ENCODE measurements at places on chromosomes 13 and 19.

DNA sequence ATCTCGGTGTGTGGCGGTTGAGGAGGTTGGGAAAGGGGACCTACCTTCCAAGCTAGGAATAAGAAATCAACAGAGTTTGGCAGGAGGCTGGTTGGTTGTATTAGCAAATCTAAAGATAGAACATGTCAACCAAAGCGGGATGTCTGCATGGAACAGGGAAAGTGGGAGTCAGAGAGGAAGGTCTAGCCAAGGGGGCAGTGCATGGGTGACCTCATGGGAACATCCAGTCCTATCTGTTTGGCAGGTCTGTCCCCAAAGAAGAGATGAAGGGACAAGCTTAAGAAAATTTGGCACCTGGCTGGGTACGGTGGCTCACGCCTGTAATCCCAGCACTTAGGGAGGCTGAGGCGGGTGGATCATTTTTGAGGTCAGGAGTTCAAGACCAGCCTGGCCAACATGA is 118.7 kb upstream of the TSC22D1 start:
- no peak for DNase-seq

DNA sequence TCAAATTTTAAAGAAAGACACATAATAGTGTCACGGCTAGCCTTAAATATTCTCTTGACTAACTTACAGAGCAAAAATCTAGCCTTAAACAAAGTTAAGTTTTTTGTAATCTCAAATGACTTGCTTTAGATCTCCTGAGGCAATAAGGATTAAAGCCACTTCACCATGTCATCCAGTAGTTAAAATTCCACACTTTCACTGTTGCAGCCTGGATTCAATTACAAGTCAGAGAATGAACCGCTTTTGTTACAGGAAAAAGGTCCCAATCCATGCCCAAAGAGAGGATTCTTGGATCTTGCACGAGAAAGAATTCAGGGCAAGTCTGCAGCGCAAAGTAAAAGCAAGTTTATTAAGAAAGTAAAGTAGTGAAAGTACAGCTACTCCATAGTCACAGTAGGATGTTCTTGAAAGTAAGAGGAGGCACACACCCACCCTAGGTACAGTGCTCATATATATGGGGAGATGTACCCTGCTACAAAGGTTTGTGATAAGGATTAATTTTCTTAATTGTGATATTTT is 34.6 kb upstream of the CD177 start:
- no peak for DNase-seq

DNA sequence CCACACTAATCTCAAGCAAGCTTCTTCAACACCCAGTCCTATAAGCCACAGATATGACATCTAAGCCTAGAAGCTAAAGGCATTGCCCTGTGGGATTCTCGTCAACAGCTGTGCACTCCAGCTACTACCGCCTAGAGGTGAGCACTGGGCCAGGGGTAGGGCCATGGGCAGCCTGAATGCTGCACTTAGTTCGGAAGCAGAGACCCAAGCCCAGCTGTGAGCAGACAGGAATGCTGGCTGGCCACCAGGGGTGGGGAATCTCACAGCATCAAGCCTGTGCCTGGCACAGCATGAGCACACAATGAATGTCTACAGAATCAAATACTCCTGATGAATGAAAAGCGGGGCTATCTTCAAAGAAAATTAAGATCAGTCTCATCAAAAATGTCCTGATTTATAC is 167.5 kb upstream of the UBL3 start:
- DNase-seq: no peak

DNA sequence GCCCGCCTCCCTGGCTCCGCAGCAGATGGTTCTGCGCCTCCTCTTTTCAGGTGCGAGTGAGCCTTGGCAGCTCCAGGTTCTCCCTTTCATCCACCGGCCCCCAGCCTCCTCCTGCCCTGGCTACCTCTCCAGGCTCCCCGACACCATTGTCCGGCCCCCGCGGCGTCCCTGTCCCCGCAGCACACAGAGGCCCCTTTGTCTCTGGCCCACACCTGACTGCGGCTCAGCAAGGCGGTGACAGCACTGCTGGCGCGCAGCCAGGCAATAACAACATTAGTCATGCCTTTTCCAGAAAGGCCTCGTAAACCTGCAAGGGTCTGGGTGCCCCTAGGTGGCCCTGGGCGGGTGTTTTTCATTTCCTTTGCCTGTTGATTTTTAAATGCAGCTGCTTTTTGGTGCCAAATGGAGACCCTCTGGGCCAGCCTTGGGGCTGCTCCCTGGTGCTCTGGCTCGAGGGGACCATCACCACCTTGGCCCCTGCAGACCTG is 73.2 kb upstream of the MEDAG start:
- peak; percentile 19 for DNase-seq

DNA sequence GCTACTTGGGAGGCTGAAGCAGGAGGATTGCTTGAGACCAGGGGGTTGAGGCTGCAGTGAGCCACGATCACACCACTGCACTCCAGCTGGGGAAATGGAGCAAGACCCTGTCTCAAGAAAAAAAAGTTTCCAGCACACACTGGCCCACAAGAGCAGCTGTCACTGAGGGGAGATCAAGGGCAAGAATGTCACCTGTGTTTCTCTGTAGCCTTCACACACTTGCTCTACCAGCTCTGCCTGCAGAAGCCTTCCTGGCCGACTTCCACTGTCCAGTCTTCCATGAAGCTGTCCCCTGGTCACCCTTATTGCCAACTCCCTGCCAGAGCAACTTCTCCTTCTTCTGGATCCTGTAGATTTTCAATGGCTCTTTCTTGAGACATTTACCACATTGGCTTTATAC is 158.0 kb downstream of the KCTD15 start:
- no peak for DNase-seq

DNA sequence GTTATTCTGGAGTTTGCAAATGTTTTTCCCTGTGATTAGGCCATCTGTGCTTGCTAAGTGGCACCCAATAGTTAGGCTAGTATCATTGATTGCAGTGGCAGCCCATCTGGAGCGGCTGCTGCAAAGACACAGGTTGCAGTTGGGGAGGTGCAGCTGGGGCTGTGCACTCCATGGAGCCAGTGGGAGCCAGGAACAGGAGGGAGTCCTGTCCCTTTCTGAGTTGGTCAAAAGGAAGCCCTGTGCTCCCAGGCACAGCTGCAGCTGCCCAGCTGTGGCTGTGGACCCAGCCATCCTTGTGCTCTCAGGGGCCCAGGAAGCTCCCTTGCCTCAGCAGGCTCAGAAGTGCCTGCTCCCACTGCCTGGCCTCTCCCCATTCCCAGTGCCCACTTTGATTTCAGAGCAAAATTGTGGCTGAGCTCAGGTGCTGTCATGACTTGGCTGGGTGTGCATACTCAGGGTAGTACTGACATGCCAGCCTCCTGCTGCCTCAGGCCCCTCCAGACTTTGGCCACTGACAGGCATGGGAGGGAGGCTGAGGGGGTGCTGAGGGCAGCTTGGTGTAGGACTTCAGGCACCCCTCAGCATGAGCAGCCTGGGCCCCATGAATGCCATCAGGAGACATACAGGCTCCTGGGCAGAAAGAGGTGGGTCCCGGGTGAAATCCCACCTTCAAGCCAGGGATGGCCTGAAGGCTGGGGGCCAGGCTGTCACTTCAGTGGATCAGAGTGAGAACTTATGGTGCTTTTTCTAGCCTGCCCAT is 270.6 kb downstream of the PCDH20 start:
- DNase-seq: no peak

DNA sequence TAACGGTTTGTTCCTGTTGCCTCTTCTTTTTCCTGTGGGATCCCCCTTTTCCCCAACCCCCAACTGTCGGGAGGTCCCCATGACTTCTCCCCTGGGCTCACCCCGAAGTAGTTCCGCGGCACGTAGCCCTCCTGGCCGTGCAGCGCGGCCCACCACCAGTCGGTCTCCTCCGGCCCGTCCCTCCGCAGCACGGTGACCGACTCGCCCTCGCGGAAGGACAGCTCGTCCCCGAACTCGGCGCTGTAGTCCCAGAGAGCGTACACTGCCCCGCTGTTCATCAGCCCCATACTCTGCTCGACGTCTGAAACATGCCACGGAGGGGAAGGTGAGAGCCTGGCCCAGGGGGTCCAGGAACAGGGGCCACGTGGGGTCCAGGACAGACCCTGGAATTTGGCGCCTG is 12.1 kb upstream of the ERCC2 start:
- DNase-seq: no peak

DNA sequence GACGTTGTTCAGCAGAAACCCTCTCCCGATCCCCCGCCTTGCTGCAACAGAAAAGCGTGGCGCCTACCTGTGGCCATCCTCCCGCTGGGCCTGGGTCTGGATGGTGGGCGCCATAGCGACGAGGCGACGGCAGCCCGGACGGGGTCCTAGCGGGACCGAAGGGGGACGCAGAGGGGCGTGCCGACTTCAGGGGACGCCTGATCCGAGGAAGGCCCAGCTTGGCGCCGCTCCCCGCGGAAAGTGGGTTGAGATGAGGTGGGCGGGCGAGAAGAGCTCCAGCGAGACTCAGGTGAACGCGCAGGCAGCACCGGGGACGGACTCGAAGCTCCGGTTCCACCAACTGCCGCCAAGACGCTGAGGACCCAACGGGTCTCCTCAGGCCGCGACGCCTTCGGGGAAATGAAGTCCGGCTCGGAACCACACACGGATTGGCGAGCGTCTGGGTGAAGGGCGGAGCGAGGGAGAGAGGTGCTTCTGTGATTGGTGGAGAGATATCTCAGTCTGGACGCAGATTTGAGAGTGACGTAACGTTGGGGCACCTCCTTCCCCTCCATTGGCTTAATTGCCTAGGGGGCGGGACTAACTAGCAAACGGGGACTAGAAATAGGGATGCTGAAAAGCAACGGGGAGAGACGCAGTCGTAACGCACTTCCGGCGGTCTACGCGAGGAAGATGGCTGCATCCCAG is at the start of the genes MED29 and PAF1:
Gene MED29, plus strand, starts transcription at position 628 of the 687 bp plus-strand sequence. Its CDS starts 45 bp downstream, at position 673.
Gene PAF1, minus strand, starts transcription at position 356 of the 687 bp plus-strand sequence. Its CDS starts 242 bp downstream, at position 114.
- DNase-seq: peak; percentile 95

- no peak for DNase-seq
These were observed 64.4 kb upstream of the FRY start for GRCh38 chr13:31967155-31967554.

DNA sequence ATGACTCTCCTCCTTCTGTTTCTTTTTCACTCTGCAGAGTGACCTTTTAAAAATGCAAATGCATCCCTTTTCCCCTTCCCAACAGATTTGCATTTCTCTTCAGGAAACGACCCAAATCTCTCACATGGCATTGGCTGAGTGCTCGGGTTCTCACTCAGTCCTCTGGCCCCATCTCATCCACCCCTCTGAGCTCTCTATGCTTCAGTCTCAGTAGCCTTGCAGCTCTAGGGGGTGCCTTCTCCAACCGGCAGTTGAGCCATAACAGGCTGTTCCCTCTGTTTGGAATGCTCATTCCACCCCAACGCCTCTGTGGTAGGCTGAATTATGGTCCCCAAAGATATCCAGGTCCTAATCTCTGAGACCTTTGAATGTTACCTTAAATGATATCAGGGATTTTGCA is 78.2 kb downstream of the AKAP11 start:
- no peak for DNase-seq

DNA sequence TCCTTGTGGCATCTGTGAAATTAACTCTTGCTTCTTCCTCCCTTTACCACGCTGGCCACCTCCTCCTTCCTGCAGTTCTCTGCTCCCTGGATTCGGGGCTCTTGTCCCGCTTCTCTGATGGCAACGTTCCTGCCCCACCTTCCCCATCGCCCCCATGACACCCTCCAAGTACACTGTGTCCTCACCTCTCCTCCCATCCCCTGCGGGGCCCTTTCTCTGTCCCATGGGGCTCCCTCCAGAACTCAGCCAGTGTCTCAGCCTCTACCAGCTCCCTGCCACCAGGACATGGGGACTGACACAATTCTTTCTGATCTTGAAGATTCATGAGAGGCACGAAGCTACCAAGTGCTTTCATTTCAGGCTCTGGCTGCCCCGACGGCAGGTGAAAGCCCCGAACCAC is 9.1 kb downstream of the CARS2 start:
- DNase-seq: no peak

GRCh38 chr13:94419925-94420305 is 59.6 kb downstream of the DCT start:
- no peak for DNase-seq

- DNase-seq: peak; percentile 27
These were observed 55.6 kb upstream of the ALOX5AP start for GRCh38 chr13:30679483-30680330.

GRCh38 chr13:76992548-76993001 is 694 bp downstream of the CLN5 start:
- no peak for DNase-seq

- no peak for DNase-seq
These were observed 25.7 kb downstream of the CAB39L start for GRCh38 chr13:49418206-49418605.

GRCh38 chr19:17830567-17831418 is 9.5 kb upstream of the INSL3 start:
- DNase-seq: no peak

DNA sequence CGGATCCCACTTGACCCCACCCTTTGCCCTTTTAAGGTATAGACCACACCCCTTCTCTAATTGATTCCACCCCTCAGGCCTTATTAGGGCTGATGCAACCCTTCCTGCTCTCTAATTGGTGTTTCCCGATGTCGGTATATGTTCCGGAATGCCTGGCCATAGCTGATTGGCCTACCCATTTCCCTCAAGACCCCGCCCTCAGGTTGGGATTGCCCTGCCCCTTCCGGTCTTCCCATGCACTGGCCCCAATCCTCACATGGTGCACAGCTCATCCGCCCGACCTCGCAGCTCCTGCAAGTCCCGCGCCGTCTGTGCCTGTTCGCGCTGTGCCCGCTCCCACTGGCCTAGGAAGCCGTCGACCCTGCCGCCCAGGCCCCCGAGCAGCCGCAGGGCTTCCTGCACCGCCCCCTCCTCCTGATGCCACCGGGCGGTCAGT is 18.1 kb downstream of the TSKS start:
- DNase-seq: no peak

DNA sequence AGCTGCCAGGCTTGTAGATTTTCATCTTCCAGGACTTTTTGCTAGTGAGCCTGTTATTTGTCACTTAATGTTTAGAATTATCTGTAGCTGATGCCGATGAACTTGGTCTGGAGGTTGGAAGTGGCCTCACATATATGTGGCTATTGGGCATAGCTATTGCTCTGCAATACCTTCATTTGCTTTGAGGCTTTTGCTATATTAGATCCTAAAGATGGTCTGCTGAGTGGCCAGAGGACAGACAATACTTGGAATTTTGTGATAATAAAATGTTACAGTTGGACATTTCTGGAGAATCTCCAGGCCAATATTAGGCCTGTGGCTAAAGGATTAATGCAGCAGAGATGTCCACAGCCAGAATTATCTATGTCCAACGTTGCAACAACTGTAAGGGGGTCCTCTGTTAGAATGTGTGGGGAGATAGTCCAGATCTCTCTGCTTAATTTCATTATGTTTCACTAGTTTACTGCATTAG is 222.3 kb downstream of the GPC5 start:
- no peak for DNase-seq

GRCh38 chr19:29882719-29883105 is 59.3 kb upstream of the URI1 start:
- DNase-seq: no peak

DNA sequence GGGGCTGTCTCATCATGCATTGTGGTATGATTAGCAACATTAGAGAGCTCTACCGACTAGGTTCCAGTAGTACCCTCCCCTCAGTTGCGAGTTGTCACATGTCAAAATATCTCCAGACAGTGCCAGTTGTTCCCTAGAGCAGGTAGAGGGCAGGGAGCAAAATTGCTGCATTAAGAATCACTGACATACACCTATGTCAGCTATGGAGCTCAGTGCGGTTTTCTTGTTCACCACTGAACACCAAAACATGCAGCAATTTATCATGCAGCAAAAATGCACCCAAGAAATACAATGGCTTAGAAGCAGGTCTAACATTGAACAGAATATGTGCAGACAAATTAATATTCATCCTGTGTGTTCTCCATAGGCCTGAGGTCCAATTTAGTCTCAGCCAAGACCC is 186.9 kb upstream of the STARD13 start:
- DNase-seq: no peak
